ENCODE measurements at places on chromosomes 2 and 18.

DNA sequence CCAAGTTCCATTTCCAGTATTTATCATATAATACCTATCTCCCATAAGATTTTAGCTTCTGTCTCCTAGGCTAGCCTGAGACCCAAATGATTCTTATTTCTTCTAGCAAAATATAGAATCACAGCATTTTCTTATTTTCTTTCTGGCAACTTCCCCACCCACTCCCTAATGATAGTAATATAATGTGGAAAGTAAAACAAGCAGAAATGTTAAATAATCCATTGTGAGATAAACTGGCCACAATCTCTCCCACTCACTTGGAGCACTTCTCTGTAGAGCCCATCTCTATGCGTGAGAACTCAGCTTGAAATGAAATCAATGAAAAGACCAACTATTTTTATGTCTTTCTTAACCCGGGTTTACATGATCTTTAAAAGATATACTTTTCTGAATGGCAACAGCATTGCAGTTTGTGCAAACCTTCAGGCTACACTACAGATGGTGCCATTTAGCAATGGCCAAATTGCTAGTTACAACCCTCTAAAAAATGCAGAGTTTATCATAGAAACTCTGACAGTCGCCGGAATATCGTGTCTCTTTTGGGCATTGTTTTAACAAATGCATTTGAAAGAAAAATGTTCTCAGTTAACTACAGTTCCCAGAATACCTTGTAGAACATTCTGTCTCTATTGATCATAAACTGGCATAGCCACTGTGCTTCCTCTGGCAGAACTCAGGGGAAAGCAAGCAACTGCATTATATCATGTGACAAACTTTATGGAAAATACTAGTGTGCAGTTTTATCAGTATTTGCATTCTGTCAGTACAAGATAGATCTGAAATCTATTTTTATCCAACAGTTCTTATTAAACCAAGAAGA is 1407.4 kb upstream of the ZEB2 start:
- no peak for DNase-seq

GRCh38 chr2:187982668-187983067 is 309.0 kb upstream of the GULP1 start:
- no peak for DNase-seq

DNA sequence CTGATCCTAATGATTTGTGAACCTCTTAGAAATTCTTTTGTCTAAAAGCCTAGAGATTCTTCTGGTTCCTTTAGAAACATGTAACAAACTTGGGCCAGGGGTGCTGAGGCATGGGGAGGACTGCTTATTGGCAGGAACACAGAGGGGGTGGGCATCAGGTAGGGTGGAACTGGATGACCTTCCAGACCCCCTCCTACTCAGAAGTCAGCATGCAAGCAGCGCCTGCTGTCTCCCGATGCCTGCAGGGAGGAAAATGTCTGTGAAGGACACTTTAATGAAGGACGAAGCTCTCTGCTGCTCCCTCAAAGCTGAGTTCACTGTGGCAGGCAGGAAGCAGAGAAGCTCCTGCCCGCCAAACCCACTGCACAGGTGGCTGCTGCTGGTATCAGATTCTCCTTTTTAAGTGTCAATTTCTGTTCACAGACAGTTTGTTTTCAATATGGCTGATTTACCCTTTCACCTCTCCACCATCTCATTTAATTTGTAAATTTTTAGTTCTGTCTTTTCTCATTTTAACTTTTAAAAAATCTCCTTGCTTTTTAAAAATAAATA is 19.4 kb downstream of the COA5 start:
- DNase-seq: no peak

- no peak for DNase-seq
These were observed 9.5 kb downstream of the HK2 start for GRCh38 chr2:74843433-74843832.

- DNase-seq: no peak
These were observed 634.0 kb downstream of the LRP1B start for GRCh38 chr2:141496810-141497209.

DNA sequence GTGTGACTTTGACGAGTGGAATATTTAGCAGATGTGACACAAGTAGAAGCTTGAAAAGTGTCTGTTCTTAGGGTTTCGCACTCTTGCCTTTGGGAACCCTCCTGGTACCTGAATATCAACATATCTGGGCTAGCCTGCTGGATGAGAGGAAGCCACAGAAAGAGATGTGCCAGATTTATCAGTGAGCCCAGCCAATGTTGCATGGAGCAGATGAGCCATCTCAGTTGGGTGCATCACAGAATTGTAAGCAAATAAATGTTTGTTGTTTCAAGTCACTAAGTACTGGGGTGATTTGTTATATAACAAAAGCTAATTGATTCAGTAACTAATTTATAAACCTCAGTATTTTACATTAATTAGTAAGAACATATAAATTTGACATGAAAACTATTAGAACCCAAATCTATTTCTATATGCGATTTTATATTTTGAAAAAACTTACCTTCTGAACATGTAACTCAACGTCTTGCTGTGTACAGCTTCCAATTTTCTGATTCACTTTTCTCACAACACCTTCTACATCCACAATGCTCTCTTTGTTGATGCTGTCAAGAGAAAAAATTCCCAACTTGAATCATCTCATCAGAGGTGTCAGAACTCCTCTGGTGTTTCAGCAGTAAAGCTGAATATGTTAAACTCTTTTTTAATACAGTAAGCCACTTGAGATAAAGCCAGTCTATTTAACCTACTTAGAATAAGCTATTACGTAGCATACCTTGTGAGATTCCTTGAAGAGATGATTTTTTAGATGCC is 42.3 kb downstream of the DARS1 start:
- DNase-seq: no peak

DNA sequence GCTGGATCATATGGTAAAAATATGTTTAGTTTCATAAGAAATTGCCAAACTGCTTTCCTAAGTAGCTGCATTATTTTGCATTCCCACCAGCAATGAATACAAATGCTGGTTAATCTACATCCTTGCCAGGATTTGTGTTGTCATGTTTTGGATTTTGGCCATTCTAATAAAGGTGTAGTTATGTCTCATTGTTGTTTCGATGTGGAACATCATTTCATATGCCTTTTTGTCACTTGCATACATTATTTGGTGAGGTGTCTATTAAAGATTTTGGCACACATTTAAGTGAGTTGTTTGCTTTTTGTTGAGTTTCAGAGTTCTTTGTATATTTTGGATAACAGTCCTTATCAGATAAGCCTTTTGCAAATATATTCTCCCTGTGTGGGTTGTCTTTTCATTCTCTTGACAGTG is 299.2 kb upstream of the TFPI start:
- no peak for DNase-seq

GRCh38 chr18:59127047-59127446 is 12.6 kb upstream of the SEC11C start:
- DNase-seq: no peak

- DNase-seq: no peak
These were observed 104.2 kb downstream of the CRIM1 start for GRCh38 chr2:36459725-36460137.

DNA sequence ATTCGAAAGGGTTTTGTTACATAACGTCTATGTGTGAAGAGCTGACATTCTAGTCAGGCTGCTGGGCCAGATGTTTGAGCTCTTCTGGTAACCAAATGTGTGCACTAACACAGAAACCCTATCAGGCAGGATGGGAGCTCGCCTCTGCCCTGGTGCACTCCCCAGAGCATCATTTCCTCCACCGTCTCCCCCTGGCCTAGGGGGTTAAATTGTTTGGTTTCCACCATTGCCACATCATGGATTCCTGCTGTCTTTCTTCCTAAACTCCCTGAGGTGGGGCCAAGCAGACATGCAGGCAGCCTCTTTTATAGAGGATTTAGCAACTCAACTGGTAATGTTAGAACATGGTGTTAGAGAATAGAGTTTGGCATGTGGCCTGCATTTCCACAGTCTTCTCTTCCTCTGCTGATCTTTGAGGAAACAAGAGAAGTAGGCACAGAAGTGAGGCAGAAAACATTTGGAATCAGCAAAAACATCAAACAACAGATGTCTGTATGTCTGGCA is 87.3 kb downstream of the ANTXR1 start:
- DNase-seq: no peak

GRCh38 chr2:66683599-66683998 is 248.7 kb downstream of the MEIS1 start:
- no peak for DNase-seq

DNA sequence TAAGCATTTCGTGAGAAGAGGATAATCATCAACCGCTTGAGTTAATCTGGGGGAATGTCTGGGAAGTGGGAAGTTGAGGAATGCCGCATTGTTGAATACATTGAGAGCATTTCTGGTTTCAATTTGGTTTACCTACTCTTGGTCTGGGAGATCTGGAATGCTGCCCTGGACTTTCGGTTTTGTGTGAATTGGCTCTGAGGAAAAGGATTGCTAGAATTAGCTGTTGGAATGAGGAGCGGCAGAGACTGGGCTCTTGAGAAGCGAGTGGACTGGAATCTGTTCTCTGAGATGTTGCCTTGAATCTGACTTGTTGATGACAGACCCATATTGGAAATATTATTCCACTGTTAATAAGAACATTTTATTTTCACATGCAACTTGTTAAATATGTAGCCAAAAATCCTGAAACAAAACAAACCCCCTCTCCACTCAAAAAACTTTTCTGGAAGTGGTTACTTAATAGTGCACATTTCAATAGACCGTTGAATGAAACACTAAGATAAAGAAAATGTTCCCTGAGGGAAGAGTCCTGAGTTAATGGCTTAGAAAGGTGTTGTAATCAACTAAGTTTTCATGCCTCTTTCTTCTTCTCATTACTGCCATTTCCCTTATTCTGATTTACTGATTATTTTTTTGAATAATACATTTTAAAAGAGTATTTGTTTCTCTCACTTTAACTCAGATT is 50.8 kb downstream of the PTPRM start:
- DNase-seq: no peak

- DNase-seq: no peak
These were observed 167.3 kb upstream of the GLI2 start for GRCh38 chr2:120568089-120568974.

DNA sequence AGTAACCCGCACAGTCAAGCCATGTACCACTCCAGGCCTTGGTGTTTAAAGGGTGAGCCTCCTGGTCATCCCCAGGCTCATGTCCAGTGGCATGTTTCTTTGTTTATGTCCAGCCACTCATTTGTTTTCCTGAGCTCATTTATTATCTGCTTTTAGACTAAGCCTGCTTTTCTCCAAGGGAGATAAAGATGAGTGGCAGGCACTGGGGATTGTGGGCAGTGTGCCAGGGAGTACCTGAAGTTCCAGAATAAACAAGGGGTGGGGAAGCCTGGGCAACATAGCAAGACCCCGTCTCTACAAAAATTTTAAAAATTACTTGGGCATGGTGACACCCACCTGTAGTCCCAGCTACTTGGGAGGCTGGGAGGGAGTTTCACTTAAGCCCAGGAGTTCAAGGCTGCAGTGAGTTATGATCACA is 1.9 kb downstream of the ANXA4 start:
- DNase-seq: no peak

DNA sequence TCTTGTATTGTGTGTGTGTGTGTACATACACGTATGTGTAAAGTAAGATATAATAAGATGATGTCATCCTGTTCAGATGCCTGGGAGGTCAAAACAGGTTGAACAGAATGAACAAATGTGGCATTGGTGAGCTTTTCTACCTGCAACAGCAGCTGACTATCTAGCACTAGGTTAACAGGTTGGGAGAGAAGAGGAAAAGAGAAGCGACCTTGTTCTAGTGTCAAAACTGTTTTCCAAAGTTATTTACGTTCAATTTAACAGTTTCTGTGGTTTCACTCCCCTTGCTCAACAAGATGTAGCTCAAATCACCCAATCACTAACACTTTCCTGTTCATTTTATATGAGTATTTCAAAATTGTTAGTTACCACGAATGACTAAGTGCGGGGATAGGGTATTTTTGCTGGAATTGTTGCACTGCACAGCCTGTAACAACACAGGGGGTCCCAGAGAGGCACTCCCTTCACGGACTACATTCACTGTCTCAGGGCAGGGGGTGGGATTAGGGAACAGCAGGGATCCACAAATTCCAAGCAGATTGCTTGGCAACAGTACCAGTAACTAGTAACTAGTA is 67.5 kb upstream of the DTNB start:
- DNase-seq: no peak

DNA sequence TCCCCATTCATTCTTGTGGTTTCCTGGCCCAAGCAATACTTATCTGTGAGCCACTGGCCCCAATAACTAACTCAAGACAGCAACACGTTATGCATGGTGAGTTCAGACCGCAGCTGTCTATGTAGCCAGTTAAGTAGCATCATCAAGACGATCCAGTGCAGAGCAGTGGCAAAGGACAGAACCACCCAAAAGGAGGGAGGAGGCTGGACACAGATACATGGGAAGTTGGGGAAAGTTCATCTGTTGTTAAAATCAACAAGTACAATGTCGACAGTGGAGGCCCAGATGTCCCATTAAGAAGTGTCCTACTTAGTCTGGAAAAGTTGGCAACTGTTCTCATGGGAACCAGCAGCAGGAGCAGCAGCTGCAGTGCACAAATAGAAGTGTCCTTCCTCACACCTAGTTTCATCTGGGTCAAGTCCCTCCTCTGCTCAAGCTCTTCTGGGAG is 106.9 kb upstream of the THOC1 start:
- DNase-seq: no peak

GRCh38 chr2:143070704-143071103 is 58.5 kb upstream of the ARHGAP15 start:
- DNase-seq: no peak

- no peak for DNase-seq
These were observed 410.4 kb downstream of the RAD51AP2 start for GRCh38 chr2:17107871-17108270.

DNA sequence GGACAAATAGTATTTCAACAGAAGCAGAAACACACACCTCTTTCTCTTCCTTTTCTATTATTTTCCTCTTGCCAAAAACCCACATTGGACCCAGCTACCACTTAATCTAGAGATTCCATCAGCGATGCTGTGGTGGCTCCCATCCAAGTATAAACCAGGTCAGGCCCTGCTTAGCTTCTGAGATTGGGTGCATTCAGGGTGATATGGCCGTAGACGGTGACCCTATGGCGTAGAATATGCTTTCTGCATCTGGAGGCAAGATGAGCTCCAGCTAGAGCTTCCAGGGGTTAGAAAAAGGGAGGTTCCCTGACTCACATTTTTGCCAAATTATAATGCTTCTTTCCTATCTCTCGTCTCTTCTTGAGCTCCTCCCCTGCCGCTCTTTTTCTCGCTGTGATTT is 66.5 kb downstream of the TNP1 start:
- DNase-seq: no peak

GRCh38 chr2:96146153-96146880 is 1.1 kb upstream of the DUSP2 start:
- peak; percentile 71 for DNase-seq
